ENCODE measurements at places on chromosomes 2 and 18. TPM values are rescaled to one million over a fixed set of nuclear protein-coding genes. Genes with fewer than 3 reads are reported as not detected.

Gene RAB27B
- total RNA-seq, result 30.6 TPM

Gene REG1B
- not detected for total RNA-seq

Gene REG3A
- not detected for total RNA-seq

Gene SERPINB4
- not detected for total RNA-seq

Gene RSAD2
- total RNA-seq, result 4.1 TPM

Gene NEU2
- not detected for total RNA-seq

Gene MATN3
- total RNA-seq, result not detected

Gene STPG4
- 0.21 TPM for total RNA-seq

DNA sequence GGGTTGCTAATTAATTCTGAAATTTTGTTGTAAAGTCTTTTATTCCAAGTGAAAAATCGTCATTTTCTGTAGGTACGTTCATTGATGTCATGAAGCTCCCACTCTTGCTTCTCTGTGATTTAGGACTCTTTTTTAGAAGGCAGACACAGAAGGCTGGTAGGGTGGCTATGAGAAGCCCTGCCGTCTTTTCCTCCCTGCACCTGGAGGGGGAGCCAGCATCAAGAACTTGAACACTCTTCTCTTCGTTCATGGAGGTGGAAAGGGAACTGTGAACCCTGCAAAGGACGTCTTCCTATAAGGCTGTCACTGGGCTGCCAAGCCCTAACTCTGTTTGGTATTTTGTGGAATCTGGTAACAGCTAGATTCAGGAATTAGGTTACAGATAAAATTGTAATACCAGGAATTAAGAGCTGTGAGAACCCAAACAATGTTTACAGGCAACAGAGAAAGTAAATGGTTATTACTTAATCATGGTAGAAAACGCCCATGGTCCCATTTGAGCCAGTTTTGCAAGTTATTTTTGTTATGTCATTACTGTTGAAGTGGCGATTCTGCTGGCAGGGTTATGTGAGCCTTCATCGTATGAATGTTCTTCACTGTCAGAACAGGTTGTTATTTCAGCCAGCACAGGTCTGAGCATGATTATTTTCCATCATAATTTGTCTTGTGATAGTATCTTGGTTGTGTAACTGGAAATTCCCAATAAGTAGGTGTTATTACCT, 112.2 kb downstream of the OSBPL6 start:
- DNase-seq, result no peak

DNA sequence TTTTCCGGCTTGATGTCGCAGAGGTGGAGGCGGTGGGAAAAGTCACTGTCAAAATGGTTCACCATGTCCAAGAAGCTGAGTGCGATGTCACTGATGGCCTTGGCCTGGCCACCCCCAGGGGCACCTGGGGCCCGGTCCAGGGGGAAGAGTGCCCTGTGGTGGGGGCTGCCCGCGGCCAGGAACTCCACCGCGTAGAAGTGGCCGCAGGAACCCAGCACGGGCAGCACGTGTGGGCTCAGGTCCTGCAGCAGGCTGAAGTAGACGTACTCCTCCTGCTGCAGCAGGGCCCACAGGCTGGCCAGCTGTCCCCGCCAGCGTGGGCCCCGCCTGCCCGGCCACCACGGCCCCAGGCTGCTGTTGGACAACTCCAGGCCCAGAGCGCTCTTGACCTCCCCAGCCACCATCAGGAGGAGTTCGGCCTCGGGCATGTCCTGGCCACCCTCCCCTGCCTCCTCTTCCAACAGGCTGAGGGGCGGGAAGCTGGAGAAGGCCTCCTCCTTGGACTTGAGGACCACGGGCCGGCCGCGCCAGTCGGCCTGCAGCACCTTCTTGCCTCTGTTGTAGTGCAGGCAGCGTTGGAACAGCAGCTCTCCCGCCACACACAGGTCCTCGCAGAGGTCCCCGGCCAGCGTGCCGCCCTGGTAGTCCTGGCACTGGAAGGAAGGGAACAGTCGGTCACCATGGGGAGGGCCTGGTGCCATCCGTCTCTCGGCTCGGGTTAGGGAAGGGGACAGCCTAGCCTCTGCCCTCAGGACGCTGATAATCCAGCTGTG, 10.3 kb downstream of the DIPK1C start:
- DNase-seq, result no peak

GRCh38 chr2:133061874-133062593, 392.0 kb upstream of the LYPD1 start:
- DNase-seq, result no peak

DNA sequence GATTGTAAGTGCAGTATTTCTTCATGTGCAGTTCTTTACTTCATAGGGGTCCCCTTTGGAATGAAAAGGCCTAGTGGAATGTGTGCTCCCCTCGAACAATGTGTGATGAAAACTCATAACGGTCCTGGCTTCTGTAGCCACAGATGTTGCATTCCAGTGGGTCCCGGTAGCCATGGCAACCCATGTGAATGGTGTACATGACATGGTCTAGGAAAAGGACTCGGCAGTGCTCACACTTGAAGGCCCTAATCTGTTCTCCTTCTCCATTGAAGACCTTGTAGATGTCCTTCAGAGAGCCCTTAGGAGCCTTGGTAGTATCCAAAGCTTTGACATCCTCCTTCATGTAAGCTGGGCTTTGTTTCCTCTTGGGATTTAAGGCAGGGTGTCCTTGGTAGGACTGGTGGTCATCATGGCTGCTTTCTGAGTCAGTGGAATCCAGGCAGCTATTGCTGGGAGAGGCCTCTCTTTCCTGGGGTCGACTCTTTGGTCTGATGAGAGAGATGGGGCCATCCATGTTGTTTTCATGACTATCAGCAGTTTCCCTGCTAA, 144.0 kb downstream of the IKZF2 start:
- DNase-seq, result no peak

GRCh38 chr18:31301201-31301655, 16.7 kb upstream of the DSG1 start:
- DNase-seq, result no peak

- no peak for DNase-seq
Observed at GRCh38 chr2:10844097-10844496, 31.5 kb upstream of the PDIA6 start.

GRCh38 chr2:190862571-190862991, 18.0 kb upstream of the GLS start:
- no peak for DNase-seq

DNA sequence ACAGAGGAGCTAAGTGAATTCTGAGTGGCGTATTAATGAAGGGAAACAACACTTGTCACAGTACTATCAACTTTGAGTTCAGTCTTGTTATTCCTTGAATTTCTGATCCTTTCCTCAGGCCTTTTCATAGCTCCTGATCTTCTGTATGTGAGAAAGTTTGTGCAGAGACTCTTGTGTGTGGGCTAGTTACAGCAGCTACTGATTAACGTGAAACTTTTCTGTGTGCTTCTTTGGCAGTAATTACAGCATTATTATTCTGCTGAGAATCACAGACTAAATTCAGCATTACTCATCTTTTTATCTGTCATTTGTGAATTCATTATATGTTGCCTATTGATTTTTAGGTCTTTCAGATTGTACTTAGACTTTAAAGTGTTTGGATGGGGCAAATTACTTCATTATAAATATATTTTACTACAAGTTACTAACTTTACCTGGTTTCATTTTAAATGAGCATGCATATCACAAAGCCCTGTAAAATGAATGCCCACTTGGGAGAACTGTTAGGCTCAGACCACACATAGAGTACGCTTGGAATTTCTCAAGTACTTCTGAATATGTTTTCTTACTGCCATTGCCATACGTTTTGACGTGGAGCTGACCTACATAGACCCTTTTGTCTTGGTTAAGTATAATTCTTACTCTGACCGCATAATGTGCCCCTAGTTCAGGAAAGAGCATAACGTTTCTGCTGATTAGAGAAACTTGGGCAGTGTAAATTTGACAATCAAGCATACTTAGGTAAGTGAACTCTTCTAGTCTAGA, 36.2 kb downstream of the CREB1 start:
- no peak for DNase-seq

DNA sequence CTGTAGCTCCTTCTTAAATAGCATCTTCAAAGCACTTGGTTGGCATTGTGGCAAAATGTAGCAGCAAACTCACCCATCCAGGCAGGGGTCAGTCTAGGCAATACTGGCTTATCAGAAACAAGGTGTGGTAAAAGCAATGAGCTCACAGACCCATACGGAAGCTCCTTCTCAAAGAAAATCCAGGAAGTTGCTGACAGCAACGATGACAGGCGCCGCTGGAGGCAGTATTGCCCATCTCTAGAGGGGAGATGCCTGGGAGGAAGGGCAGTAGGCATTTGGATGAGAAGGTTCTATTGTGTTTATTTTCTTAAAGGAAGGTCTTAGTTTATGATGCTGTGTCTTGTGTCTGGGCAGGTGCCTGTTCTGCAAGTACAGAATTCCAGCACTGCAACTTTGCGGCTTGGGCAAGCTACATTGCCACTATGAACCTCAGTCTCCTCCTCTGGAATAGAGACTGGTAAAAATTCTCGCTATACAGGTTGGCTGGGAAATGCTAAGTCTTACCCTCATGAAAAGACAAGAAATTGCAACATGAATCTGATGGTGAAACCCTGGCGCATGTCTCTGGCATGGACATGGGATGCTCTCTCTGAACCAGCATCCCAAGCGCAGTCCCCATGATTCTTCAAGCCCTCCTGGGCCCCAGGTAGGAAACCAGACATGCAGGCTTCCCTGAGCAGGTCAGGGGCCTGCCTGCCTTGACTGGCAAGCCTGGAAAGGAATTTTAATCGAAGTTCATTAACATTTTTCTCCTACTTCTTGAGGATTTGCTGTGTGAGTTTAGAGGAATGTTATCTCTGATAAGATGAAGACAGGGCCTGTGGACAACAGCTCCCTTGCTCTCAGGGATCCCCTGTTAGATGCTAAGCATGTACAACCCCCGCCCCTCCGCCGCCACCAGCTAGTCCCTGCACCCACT, 156.0 kb downstream of the TFCP2L1 start:
- DNase-seq, result no peak

DNA sequence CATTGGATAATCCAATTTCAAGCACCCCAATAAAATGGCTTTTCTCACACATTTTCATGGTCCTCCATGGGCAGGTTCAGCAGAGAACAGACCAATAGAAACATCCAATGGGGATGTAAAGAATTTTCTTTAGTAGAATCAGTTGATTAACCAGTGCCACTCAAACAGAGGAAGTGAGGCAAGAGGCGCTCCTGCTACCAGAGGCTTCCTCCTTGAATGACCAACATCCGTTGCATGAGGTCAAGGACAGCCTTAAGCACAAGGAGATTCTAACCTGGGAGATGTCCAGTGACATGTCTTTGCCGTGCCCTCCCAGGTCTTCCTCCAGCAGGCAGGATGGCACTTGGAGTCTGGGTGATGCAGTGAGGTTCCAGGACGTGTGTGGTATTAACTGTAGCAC, 146.6 kb downstream of the PIEZO2 start:
- DNase-seq, result no peak

- DNase-seq, result no peak
Observed at GRCh38 chr2:169362118-169362893, at the start of gene LRP2. LRP2 (minus strand) TSS chr2:169362534; CDS start chr2:169362399, 135 bp downstream.

GRCh38 chr2:155310589-155310988, 612.1 kb downstream of the KCNJ3 start:
- no peak for DNase-seq

DNA sequence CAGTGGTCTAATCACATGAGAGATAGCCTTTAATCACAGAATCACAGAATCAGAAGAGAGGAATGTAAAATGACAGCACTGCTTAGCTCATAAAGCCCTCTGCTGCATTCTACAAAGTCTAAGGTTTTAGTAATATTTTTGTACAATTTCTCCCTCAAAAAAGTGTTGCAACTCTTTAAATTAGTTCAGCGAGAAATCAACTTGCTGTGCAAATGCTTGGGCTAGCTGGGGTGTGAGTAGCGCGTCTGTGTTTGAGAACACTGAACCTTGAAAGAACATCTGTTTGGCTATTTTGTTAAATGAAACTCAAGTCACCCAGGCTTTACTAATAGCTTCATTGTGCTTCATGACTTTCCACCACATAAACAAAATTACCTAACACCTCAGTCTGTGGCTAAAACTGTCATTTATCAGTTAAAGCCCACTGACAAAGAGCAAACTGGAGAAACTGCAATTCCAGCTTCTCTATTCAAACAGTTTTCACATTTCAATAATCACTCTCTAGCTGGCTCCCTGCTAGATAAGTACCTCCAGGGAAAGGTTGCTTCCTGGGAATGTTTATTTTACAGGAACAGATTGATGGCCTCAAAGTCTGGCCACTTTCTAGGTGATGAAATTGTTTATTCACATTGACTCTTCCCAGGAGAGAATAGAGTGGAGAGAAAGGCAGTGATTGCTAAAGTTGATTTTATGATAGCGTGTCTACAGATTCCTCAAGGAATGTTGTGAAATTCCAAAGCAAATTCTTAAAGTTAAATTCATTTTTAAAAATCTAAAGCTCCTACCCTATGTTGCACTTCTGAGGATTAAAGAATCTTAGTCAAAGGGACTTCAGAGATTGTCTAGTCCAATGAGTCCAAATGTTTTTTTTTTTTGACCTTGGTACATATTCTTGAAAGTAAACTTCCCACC, 36.0 kb upstream of the STAT1 start:
- no peak for DNase-seq

DNA sequence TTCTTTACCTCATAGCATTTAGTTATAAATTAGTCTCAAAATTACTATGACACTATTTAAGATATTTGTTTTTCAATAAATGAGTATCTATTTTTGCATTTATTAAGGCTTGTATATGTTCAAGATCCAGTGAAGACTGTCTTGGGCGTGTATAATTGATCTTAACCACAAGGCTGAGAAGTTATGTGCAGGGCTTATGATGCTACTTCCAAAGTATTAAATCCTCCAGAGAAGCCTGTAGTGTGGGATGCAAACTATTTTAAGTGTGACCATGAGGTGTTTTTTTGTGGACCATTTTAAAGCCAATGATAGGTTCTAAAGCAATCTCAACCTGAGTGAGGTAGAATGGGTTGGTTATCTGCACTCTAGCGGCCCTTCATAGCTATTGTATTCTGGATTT, 219.9 kb downstream of the ZNF407 start:
- DNase-seq, result no peak

DNA sequence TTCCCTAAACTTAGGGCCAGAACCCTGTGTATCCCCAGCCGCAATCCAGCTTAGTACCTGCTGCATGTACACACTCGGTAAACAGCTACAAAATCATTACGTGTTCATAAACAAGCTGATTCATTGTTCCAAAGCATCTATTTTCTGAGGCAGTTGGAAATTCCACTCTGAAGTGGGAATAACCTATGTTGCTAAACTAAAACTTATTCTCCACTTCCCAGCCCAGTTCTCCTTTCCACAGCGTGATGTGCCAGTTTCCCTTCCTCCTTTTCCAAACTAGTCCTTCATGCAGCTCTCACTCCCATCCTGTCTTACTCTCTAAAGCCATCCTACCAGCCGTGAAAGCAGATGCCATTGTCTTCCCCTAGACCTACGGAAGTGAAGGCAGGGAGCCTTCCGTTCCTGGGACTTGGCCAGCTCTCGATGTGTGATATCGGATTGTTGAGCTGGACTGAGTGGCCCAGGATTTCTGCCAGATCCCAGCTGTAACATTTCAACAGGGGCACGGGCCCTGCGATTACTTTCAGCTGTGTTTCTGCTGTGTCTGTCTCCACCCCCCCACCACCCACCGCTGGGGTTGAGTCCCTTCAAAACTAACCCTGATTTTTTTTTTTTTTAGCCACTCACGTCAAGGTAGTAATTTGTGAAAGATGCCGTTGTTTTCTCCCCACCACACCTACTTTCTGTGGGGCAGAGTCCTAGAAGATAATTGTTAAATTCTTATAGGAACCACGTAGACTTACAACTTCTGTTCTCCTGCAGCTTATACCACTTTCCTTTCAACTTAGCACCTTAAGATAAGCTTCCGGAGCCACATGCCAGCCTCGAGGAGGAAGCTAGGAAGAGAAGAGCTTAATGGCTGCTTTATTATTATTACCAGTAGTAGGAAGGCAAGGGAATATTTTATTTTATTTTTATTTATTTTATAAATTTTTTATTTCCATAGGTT, 100.9 kb downstream of the CRIM1 start:
- no peak for DNase-seq

Data from T-helper 17 cell (primary cell).